ENCODE measurements at places on chromosomes 3 and 15. TPM values are rescaled to one million over a fixed set of nuclear protein-coding genes. Genes with fewer than 3 reads are reported as not detected.

DNA sequence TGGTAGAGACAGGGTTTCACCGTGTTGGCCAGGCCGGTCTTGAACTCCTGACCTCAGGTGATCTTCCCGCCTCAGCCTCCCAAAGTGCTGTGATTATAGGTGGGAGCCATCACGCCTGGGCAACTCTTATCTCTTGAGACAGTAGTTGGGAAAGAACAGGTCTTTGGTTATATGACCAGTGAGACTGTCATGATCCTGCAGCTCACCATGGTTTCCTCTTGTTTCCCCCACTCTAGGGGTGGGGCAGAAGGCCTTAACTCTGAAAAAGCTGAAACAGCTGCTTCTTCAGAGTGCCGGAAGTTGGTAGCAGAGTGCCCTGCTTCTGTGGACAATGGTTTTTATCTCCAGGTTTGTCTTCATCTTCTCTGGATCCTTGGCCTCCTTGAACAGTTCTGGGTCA is 4.7 kb upstream of the TYRO3 start:
- H3K36me3 ChIP-seq = no peaks in the 10 kb centered on the region
- peaks cover 5% of the 10 kb centered on the region for H3K27me3 ChIP-seq
- peaks cover 11% of the 10 kb centered on the region for H3K4me1 ChIP-seq
- no peak for DNase-seq
- H3K4me3 ChIP-seq = no peak overlapping the region
- H3K27ac ChIP-seq = no peak overlapping the region

GRCh38 chr15:50506121-50506520 is 40.3 kb downstream of the USP50 start:
- peaks cover 1% of the 10 kb centered on the region for H3K36me3 ChIP-seq
- DNase-seq = no peak
- peaks cover 1% of the 10 kb centered on the region for H3K4me1 ChIP-seq
- H3K27me3 ChIP-seq = no peaks in the 10 kb centered on the region
- no peak overlapping the region for H3K4me3 ChIP-seq
- H3K27ac ChIP-seq = no peak overlapping the region

DNA sequence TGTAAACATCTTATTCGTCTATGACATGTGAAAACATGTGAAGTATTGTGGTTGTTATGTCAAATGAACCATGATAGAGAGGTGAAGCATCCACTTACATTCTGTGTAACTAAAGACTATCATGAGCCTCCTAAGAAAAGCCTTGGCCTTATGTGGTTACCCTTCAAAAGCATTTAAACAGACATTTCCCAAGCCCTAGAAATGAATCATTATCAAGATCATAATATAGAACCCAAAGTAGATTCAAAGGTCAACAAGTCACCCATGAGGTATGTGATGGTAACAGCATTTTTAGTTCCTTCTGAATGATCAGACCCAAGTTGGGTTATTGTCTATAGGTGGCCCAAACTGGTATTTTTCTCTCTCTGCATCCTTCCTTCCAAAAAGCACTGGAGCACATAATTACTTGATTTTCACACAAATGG is 408.0 kb downstream of the TBL1XR1 start:
- peaks cover 8% of the 10 kb centered on the region for H3K4me1 ChIP-seq
- DNase-seq = no peak
- H3K27ac ChIP-seq = no peak overlapping the region
- no peak overlapping the region for H3K4me3 ChIP-seq
- H3K27me3 ChIP-seq = no peaks in the 10 kb centered on the region

DNA sequence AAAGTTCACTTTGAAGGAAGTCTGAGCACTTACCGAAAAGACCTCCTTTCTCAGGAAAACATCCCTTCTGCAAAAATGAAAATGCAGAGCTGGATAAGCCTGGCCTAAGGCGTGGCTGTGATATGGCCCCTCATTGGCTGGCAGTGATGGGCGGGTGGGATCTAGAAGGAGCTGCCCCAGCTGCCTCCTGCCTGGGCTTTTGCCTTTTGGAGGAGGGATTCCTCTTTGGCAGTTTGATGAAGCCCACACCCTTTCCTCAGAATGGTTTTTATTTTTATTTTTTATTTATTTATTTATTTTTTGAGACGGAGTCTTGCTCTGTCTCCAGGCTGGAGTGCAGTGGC is 4.0 kb upstream of the DZIP1L start:
- H3K27ac ChIP-seq = no peak overlapping the region
- peaks cover 7% of the 10 kb centered on the region for H3K36me3 ChIP-seq
- no peak for DNase-seq
- no peak overlapping the region for H3K4me3 ChIP-seq

DNA sequence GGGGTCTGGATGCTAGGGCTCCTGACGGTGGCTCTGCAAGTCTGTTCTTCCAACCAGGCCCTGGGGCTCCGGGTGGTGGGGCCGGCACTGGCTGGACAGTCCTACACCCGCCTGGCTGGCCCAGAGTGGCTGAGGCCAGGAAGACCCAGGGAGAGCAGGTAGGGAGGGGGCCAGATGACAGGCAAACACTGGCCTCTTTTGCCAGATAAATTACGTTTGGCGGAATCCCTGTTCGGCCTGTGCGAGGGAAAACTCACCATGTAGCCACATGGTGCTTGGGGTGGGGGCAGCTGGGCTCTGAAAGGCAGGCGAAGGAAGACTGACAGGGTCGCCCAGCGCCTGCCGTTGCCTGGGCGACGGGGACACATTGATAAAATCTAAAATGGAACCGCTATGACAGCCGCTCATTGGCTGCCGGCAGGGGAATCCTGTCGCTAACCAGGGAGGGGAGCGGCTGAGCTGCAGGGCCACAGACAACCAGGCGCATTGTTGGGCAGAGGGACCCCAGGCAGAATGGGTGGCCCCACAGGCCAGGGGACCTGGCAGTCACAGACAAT is 30.4 kb downstream of the IQSEC1 start:
- peaks cover 24% of the 10 kb centered on the region for H3K27me3 ChIP-seq
- no peak overlapping the region for H3K4me3 ChIP-seq
- peaks cover 9% of the 10 kb centered on the region for H3K4me1 ChIP-seq
- DNase-seq = no peak
- no peaks in the 10 kb centered on the region for H3K36me3 ChIP-seq
- H3K27ac ChIP-seq = no peak overlapping the region

DNA sequence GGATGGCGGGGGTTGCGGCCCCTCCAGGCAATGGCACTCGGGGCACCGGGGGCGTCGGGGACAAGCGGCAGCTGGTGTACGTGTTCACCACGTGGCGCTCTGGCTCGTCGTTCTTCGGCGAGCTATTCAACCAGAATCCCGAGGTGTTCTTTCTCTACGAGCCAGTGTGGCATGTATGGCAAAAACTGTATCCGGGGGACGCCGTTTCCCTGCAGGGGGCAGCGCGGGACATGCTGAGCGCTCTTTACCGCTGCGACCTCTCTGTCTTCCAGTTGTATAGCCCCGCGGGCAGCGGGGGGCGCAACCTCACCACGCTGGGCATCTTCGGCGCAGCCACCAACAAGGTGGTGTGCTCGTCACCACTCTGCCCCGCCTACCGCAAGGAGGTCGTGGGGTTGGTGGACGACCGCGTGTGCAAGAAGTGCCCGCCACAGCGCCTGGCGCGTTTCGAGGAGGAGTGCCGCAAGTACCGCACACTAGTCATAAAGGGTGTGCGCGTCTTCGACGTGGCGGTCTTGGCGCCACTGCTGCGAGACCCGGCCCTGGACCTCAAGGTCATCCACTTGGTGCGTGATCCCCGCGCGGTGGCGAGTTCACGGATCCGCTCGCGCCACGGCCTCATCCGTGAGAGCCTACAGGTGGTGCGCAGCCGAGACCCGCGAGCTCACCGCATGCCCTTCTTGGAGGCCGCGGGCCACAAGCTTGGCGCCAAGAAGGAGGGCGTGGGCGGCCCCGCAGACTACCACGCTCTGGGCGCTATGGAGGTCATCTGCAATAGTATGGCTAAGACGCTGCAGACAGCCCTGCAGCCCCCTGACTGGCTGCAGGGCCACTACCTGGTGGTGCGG is 1.9 kb downstream of the CHST2 start:
- H3K4me1 ChIP-seq = peaks cover 29% of the 10 kb centered on the region
- H3K36me3 ChIP-seq = peaks cover 3% of the 10 kb centered on the region
- peaks cover 31% of the 10 kb centered on the region for H3K27me3 ChIP-seq

GRCh38 chr3:123739754-123740153 is 144.4 kb downstream of the MYLK start:
- H3K27me3 ChIP-seq = peaks cover 13% of the 10 kb centered on the region
- no peaks in the 10 kb centered on the region for H3K4me1 ChIP-seq
- DNase-seq = no peak
- no peak overlapping the region for H3K4me3 ChIP-seq
- H3K36me3 ChIP-seq = no peaks in the 10 kb centered on the region
- no peak overlapping the region for H3K27ac ChIP-seq

- no peaks in the 10 kb centered on the region for H3K27me3 ChIP-seq
- H3K27ac ChIP-seq = no peak overlapping the region
- peak; percentile 50 for DNase-seq
Measured at GRCh38 chr15:66698318-66698961, 3.6 kb upstream of the SMAD6 start.

GRCh38 chr15:70142322-70143191 is 44.8 kb upstream of the TLE3 start:
- H3K27me3 ChIP-seq = peaks cover 93% of the 10 kb centered on the region
- no peak for DNase-seq
- peaks cover 24% of the 10 kb centered on the region for H3K4me1 ChIP-seq
- no peak overlapping the region for H3K27ac ChIP-seq
- no peak overlapping the region for H3K4me3 ChIP-seq

GRCh38 chr3:174102866-174103265 is 705.3 kb downstream of the NLGN1 start:
- H3K36me3 ChIP-seq = no peaks in the 10 kb centered on the region
- no peak overlapping the region for H3K4me3 ChIP-seq
- H3K27ac ChIP-seq = no peak overlapping the region
- peaks cover 3% of the 10 kb centered on the region for H3K4me1 ChIP-seq
- DNase-seq = no peak

GRCh38 chr3:78517965-78518364 is 1249.8 kb downstream of the ROBO1 start:
- no peaks in the 10 kb centered on the region for H3K27me3 ChIP-seq
- no peak overlapping the region for H3K4me3 ChIP-seq
- no peak for DNase-seq
- H3K4me1 ChIP-seq = no peaks in the 10 kb centered on the region
- no peak overlapping the region for H3K27ac ChIP-seq

- H3K36me3 ChIP-seq = no peaks in the 10 kb centered on the region
- no peak overlapping the region for H3K27ac ChIP-seq
- no peak overlapping the region for H3K4me3 ChIP-seq
- peaks cover 10% of the 10 kb centered on the region for H3K27me3 ChIP-seq
- peaks cover 12% of the 10 kb centered on the region for H3K4me1 ChIP-seq
Measured at GRCh38 chr15:38699633-38700230, 135.1 kb upstream of the RASGRP1 start.

DNA sequence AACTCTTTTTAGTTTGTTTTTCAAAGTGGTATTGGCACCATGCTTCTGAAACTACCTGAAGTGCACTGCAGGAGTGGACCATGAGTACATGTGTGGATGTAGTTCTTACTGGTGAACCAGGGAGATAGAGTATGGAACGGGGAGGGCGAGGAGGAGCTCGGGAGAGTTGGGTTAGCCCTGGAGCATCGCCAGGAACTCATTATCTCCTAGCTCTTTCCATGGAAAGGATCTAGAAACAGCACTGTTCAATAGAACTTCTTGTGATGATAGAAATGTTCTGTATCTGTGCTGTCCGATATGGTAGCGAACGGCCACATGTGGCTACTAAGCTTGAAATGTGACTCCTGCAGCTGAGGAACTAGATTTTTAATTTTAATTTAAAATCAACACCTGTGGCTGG is 47.3 kb downstream of the VGLL4 start:
- peaks cover 38% of the 10 kb centered on the region for H3K4me1 ChIP-seq
- H3K4me3 ChIP-seq = no peak overlapping the region
- H3K27me3 ChIP-seq = no peaks in the 10 kb centered on the region
- H3K27ac ChIP-seq = no peak overlapping the region

DNA sequence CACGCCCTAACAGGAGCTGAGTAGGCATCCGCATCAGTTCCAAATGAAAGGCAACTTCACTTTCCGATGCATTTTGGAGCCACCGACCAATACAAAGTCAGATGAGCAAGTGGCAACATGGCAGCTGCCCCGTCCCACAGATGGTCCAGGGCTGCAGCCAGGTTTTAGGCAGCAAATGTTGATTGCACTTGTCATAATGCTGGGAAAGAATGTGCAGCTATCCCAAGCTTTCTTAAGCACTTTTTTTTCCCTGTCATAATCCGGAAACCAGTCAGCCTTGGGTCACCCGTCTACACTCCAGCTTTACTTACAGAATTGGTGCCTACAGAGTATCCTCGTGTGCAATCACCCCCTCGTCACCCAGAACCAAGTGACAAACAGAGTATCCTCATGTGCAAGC is 147.7 kb downstream of the CHSY1 start:
- no peak overlapping the region for H3K4me3 ChIP-seq
- no peaks in the 10 kb centered on the region for H3K36me3 ChIP-seq
- no peak overlapping the region for H3K27ac ChIP-seq
- no peaks in the 10 kb centered on the region for H3K27me3 ChIP-seq
- no peak for DNase-seq

DNA sequence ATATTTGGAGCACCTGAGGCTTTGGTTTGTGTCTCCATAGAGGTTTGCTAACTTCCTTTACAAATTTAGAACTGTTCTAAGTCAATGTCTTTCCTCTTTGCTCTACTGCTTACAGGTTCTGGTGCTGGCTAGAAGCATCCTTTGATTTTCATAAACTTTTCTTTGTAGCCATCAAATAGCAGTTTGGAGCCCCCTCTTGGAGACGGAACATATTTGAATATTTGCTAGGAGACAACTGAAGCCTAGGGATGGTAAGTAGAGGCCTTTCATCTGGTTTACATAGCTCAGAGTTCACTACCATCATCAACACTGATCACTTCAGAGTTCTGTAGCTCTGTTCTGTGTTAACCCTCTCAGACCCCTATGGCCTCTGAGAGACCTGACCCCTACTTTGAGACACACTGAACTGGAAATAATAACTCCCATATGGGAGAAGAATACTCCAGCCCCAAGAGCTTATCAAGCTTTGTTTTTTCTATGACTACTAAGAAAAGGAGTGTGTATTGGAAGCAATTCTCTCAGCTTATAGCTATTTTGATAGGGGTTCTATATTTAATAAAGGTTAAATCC is 420.4 kb downstream of the EPHA3 start:
- no peak overlapping the region for H3K27ac ChIP-seq
- H3K4me3 ChIP-seq = no peak overlapping the region
- DNase-seq = no peak
- H3K4me1 ChIP-seq = peaks cover 9% of the 10 kb centered on the region
- H3K27me3 ChIP-seq = no peaks in the 10 kb centered on the region
- H3K36me3 ChIP-seq = no peaks in the 10 kb centered on the region

GRCh38 chr15:80531796-80532195 is 127.6 kb downstream of the ARNT2 start:
- H3K27me3 ChIP-seq = no peaks in the 10 kb centered on the region
- no peak overlapping the region for H3K4me3 ChIP-seq
- no peaks in the 10 kb centered on the region for H3K4me1 ChIP-seq
- H3K36me3 ChIP-seq = peaks cover 34% of the 10 kb centered on the region
- no peak overlapping the region for H3K27ac ChIP-seq

The SHF gene
- total RNA-seq = 61.7 TPM

The EHHADH gene
- 7.6 TPM for total RNA-seq

The TMEM266 gene
- total RNA-seq = 0.50 TPM

The CLRN1 gene
- total RNA-seq = not detected

The HIGD2B gene
- total RNA-seq = not detected

The REC114 gene
- total RNA-seq = not detected

The MKRN3 gene
- total RNA-seq = 0.24 TPM

The IP6K2 gene
- total RNA-seq = 212 TPM

The AHSG gene
- total RNA-seq = 0.27 TPM
